T-helper 17 cell (primary cell): ENCODE measurements at places on chromosomes 5 and 9. TPM values are rescaled to one million over a fixed set of nuclear protein-coding genes. Genes with fewer than 3 reads are reported as not detected.

The SV2C gene
- total RNA-seq: 0.02 TPM

The RNF208 gene
- total RNA-seq: 5.3 TPM

The SUSD3 gene
- total RNA-seq: 62.3 TPM

The CDX1 gene
- total RNA-seq: not detected

The PLPP7 gene
- not detected for total RNA-seq

The DMRTA1 gene
- total RNA-seq: 0.21 TPM

The TLX3 gene
- not detected for total RNA-seq

The KIF27 gene
- 4.9 TPM for total RNA-seq

The C1QTNF2 gene
- not detected for total RNA-seq

- no peak for DNase-seq
These were observed 153.6 kb downstream of the RFK start for GRCh38 chr9:76240578-76240977.

DNA sequence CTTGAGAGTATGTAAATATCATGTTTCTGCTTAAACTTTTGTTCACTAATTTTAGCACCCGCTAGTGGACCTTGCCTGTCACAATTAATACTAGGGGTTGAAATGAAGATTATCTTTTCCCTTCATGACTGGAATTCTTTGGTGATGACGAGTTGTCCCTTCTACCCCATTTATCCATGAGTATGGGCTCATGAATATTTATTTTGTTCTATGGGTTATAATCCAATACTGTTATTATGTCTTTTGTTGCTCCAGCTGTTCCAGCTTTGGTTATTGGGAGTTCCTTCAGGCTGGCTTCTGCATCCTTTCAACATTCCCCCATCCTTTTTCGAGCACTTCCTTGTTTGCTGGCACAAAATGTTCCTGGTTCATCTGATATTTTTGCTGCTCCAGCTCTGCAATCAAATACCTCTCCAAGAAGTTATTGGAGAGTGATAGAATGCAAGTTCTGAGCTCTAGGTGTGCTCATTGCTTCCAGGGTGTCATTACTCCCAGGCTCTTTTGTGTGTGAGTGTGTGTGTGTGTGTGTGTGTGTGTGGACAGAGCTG is 19.7 kb upstream of the ARHGEF28 start:
- no peak for DNase-seq

DNA sequence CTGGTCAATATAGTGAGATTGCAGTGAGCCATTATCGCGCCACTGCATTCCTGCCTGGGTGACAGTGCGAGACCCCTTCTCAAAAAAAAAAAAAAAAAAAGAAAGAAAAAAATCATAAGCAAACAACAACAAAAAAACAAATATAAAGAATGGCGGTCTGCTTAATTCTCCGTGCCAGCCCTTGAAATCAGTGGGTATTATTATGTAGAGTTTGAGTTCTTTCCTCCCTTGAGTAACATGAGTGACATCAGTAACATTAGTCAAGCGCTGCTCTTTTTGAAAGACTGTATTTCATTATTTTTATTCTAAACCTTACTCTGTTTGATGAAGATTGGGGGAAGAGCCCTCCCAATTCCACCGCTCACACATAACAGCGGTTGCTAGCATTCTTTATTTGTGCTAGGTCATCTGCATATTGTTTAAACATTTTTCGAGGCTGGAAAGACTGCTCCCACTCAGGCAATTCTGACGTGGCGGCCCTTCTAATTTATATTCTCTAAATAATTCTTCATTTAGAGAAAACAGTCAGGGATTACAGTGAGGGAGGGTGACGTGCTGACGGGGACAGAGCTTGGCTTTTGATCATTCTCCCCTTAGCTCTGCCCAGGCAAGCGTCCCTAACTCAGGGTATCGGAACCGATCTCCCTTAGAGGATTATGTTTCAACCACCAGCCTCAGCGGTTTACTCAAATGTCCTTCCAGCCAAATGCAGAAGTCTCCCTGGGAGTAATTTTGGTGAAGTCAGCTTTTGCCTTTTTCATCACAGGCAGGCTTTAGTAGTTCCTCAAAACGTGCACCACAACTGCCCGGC is 860 bp upstream of the MARCHF6 start:
- no peak for DNase-seq

- no peak for DNase-seq
These were observed 149.8 kb downstream of the MED10 start for GRCh38 chr5:6228257-6229250.

GRCh38 chr5:33091571-33092363 is 349.0 kb upstream of the TARS1 start:
- DNase-seq: no peak

- no peak for DNase-seq
These were observed 35.0 kb upstream of the RIC1 start for GRCh38 chr9:5593904-5594303.

DNA sequence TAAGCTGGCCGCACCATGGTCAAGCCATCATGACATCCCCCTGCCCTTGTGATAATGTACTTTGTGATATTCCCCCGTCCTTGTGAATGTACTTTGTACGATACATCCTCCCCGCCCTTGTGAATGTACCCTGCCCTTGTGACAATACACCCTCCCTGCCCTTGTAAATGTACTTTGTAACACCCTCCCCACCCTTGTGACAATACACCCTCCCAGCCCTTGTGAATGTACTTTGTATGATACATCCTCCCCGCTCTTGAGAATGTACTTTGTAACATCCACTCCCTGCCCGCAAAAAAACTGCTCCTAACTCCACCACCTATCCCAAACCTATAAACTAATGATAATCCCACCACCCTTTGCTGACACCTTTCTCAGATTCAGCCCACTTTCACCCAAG is 313.8 kb downstream of the CTNND2 start:
- no peak for DNase-seq

DNA sequence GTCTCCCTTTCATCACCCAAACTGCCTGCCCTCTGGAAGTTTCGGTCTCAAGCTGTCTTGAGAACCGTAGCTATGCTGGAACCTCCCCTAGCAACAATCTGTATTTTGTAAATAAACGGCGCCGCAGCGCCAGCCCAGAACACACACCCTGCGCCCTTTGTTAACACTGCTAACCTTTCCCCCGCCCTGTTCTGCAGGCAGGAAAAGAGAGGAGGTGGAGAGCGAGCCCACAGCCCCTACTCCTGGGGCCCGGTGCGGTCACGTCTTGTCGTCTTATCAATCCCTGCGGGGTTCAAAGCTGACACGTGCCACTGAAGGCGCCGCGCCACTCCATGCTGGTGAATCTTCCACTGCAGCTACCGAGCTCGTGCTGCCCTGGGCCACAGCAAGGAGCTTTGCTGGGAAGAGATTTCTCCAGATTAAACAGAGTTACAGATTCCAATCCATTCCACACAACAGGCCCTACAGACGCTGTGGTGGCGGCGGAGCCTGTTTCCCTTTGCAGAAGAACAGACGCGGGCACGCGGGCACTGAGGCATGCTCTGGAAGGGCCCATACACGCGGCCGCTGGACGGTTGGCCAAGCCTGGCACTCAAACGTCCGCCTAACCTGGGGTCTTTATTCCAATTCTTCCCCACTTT is 25.3 kb downstream of the ZDHHC11B start:
- DNase-seq: peak; percentile 59

GRCh38 chr9:78644359-78644758 is 347.4 kb downstream of the PSAT1 start:
- DNase-seq: no peak

DNA sequence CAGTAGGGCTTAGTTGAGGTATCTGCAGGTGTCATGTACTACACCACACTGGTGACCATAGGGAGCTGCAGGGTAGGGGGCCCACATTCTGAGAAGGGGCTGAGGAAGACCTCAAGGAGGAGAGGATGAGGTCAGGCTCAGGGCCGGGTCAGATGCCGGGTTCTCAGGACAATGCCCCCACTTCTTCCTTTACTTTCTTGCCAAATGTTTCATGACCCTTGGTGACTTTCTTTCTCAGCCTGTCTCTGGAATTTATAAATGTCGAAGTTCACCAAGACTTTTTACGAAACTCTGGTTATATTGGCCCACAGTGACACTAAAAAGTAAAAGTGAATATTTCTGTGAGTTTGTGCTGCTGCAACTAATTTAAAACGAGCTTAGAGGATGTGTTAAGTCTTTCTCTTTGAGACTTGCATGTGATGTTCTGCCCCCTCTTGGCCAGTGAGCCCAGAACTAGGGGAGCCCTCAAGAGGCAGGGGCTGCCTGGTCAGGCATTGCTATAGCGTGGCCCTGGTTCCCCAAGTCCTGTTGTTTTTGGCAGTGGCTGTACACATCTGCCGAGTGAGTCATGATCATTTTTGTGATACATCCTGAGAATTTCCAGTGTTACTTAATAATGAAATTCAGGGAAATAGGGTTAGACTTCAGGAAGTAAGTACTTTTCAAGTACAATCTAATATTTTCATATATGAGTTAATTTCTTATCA is 11.2 kb downstream of the ACO1 start:
- DNase-seq: no peak
